ENCODE measurements at places on chromosomes 1 and 21.

- DNase-seq, result no peak
These were observed 6.8 kb upstream of the PSMG1 start for GRCh38 chr21:39189857-39190604.

DNA sequence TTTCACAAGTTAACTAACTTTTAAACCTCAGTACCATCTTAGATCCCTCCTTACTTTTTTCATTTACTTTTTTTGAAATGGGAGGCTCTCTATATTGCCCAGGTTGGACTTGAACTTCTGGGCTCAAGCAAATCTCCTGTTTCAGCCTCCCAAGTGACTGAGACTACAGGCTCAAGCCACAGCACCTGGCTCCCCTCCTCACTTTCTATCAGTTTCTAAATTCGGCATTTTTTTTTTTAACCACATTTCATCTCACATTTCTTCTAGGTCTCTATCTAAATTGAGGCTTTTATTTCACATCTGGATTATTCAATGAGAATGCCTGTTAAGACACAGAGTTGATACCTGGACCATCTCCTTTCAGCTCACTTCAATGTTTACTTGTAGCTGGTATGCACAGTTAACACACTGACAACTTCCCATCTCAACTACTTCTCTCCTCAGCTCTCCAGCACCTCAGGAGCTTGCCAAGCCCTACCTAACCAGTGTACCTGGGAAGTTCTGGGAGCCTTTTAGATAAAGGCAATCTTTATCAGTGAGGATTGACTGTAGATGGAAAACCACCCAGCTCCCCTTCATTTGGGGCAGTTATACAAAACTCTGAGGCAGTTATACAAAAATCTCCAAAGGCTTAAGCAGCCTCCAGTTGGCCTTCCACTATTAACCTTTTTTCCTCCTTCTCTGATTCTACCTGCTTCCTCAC, 3.4 kb downstream of the USP33 start:
- DNase-seq, result no peak

DNA sequence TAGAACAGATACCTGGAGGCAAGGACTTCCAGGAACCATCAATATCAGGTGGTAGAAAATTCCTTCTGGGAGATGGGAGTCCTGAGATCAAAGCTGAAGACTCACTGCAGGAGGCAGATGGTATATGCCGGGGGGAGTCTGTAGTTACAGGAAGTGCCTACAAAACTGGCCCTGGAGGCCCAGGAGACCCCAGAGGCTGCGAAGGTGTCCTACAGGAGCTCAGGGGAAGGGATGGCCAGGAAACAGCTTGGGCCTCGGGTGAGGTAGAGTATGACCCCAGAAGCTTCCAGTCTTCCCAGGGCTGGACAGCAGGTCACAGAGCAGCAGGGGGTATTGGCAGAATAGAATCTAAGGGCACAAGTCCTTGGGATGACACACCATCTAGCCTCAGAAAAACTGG, 16.4 kb downstream of the IGFN1 start:
- DNase-seq, result no peak

GRCh38 chr1:212457740-212458338, 25.1 kb downstream of the NENF start:
- DNase-seq, result peak; percentile 49

Measured in amniotic epithelial cell (primary cell).